ENCODE measurements at places on chromosomes 13 and 19.

DNA sequence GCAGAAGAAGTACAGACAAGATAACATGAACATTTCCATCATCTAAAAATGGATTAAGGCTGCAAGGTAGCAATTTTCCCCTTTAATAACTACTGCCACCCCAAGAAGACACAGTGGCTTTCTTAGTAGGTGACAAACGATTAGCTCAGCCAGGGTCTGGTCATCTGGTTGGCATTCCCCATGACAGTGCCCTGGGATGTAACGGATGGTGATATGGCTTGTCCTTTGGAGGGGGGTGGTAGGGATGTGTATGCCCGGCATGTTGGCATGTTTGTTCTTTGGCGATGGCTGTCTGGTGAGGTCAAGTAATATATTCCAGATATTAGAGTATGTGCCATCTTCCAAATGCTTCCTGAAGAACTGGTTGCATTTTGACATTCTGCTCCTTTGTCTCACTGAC, 135.6 kb upstream of the ZNF536 start:
- DNase-seq: no peak

DNA sequence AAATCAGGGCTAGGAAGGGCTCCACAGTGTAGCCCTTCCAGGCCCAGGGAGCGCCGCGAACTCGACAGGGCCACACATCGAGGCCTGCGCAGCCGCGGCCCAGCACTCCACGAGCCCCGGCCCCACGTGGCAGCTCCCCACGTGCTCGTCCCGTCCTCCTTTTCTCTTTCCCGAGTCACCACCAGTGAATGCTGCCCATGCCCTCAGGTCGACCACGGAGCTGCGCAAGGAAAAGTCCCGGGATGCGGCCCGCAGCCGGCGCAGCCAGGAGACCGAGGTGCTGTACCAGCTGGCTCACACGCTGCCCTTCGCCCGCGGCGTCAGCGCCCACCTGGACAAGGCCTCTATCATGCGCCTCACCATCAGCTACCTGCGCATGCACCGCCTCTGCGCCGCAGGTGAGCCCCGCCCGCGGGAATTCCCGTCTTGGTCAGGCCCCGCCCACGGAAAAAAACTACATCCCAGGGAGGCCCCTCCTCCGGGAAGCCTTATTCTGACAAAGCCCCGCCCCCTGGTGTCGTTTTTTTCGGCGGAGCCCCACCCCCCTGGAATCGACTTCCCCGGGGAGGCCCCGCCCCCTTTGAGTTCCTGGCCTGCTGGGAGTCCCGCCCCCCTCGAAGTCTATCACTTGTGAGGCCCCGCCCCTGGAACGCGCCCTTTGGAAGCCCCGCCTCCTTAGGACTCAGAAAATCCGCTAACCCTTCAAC, 7.0 kb downstream of the HIF3A start:
- peak; percentile 98 for DNase-seq

- DNase-seq: no peak
Observed at GRCh38 chr13:23688336-23688735, 118.1 kb downstream of the TNFRSF19 start.

GRCh38 chr19:46678110-46678732, 17.2 kb upstream of the DACT3 start:
- DNase-seq: peak; percentile 91

- DNase-seq: peak; percentile 76
Observed at GRCh38 chr19:48568345-48568886, 16.4 kb downstream of the SULT2B1 start.

DNA sequence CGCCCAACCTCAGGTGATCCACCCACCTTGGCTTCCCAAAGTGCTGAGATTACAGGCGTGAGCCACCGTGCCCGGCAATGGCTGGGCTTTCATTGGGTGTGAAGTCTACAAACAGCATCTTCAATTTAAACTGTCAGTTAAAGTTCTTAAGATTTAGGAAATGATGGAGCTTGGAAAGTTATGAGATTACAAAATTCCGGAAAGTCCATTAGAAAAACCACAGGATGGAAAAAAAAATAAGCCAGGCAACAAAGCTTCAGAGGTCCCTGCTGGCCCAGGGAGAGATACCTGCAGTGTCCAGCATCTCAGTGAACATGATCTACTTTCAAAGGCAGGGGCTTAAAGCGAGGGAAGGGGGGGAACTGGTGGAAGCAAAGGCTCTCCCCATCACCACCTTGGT, 4.6 kb upstream of the ZNF587B start:
- DNase-seq: no peak

DNA sequence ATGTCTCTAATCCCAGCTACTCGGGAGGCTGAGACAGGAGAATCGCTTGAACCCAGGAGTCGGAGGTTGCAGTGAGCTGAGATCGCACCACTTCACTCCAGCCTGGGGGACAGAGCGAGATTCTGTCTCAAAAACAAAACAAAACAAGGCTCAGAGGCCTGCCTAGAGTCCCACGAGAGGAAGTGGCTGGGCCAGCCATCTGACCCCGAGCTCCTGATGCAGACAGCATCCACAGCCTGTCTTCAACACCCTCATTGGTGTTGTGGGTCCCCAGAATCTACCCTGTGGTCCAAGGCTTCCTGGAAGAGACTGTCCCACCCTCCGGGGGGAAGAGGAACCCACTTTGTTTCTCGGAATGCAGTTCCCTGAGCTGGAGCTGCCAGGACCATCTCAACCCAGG, 24.7 kb downstream of the RFX1 start:
- no peak for DNase-seq

All from H9 (cell line).